ENCODE measurements at places on chromosomes 2 and 18.
A peak's percentile ranks its signal among the peaks of the same experiment; 100 is the strongest.

DNA sequence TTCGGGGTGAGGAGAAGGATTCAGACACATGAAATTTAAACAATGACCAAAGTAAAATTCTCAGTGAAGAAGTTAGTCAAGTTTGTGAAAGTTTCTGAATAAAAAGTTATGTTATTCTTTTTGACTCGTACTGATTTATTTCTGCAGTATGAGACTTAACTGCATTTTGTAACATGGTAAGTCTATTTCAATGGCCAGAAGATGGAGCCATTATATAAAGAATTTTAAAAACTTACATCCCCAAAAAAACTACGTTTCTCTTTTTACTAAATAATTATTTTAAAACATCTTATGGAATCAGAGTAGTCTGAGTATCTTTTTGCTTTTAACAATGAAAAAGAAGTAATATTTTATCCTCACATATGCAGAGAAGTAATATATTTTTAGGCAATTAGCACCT lies 51.4 kb upstream of the SCN1A start:
- DNase-seq: no peak

- DNase-seq: no peak
Observed at GRCh38 chr2:229419158-229419557, 148.1 kb upstream of the PID1 start.

- DNase-seq: no peak
Observed at GRCh38 chr18:56358608-56359280, 279.6 kb downstream of the TXNL1 start.

- DNase-seq: no peak
Observed at GRCh38 chr18:13356032-13356431, 137.5 kb downstream of the LDLRAD4 start.

GRCh38 chr18:5770176-5770575 lies 125.1 kb downstream of the TMEM200C start:
- no peak for DNase-seq

GRCh38 chr2:238466243-238466756 lies 39.6 kb downstream of the ASB1 start:
- no peak for DNase-seq

DNA sequence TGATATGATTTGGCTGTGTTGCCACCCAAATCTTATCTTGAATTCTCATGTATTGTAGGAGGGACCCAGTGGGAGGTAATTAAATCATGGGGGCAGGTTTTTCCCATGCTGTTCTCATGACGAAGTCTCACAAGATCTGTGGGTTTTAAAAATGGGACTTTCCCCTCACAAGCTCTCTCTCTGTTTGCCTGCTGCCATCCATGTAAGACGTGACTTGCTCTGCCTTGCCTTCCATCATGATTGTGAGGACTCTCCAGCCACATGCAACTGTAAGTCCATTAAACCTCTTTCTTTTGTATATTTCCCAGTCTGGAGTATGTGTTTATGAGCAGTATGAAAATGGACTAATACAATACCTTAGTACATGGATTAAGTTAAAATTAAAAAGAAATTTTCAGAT lies 1094.7 kb upstream of the SLC39A10 start:
- DNase-seq: no peak

DNA sequence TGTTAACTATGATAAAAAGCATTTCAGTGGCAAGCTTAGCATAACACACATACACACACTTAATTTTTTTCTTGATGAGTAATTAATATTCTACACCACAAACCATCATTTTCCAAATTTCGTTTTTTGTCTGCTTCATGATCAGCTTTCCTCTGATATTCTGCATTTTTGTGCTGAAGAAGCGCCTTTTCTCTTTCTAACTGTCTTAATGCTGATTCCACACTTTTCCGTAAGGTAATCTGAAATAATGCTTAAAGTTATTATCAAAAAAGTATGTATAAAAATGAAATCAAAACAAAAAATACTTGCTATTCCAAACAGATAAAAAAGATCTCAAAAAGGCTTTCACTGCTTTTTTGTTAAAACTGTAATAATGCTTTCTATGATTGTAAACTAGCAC lies 60.1 kb downstream of the SLC66A3 start:
- no peak for DNase-seq

- no peak for DNase-seq
Observed at GRCh38 chr2:191023235-191023679, 9.3 kb upstream of the STAT1 start.

DNA sequence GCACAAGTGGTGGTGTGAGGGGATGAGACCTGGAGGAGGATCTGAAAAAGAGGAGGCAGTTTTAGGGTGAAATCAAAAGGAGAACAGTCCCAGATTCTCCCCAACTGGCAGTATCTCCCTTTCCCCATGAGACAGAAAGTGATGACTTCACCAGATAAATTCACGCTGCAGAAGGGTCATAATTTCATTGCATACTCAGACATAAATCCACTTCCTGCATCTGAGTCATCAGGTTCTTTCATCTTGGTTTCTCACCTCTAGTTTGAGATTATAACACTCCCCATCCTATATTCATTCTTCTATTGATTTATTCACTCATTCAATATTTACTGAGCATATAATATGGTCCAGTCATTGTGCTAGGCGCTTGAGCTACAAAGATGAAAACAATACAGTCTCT lies 64.7 kb downstream of the CCDC148 start:
- no peak for DNase-seq

DNA sequence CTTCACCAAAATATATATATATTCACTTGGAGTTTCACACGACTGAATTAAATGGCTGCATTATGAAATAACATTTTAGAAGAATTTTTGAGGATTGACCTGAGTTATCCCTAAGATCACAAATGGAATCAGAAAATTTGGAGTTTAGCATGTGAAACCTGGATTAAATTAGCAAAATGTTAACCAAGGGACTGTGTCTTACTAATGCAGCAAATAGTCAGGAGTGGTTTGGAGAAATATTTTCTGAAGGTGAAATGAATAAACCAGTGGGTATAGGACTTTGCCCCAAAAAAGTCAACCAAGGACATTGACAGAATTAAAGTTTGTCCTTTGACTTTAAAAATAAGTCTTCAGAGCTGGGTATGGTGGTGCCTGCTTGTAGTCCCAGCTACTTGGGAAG lies 111.2 kb downstream of the PRPF40A start:
- no peak for DNase-seq

GRCh38 chr2:241982706-241983570 lies 113.4 kb downstream of the RTP5 start:
- DNase-seq: peak; percentile 54

DNA sequence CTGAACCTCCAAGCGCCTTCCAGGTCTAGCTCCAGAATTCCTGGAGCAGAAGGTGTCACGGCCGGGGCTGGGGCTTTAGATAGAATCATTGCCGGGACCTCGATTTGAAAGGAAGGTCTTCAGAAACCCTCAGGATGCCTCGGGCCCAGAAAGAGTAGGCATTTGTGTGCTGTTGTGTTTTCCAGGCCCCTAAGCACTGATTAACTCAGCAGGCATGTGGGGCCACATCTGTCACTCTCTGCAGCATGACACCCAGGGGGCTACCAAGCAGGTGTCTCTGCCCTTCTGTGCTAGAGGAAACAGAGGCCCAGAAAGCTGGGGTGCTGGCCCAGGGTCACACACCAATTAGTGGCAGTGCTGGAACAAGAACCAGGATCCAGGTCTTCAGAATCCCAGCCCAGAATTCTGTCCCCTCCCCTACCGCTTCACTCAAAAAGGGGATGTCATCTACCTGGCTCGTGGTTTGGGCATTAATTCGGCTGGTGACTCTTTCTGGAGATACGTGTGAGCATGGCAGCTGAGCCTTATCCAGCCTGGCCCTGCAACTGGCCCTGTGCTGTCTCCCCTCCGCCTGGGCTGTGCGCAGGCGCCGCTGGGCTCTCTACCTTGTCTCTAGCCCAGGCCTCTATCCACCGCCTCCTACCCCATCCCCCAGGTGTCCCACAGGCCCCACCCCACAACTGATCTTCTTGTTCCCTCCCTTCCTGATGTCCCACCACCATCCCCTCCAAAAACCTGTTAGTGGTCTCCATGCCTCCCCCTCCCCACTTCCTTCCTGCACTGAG lies 245.4 kb downstream of the ATAD2B start:
- no peak for DNase-seq

GRCh38 chr18:58456625-58457024 lies 172.3 kb downstream of the ALPK2 start:
- DNase-seq: no peak

GRCh38 chr2:183037553-183038340 lies 510 bp downstream of the NCKAP1 start:
- peak; percentile 78 for DNase-seq

DNA sequence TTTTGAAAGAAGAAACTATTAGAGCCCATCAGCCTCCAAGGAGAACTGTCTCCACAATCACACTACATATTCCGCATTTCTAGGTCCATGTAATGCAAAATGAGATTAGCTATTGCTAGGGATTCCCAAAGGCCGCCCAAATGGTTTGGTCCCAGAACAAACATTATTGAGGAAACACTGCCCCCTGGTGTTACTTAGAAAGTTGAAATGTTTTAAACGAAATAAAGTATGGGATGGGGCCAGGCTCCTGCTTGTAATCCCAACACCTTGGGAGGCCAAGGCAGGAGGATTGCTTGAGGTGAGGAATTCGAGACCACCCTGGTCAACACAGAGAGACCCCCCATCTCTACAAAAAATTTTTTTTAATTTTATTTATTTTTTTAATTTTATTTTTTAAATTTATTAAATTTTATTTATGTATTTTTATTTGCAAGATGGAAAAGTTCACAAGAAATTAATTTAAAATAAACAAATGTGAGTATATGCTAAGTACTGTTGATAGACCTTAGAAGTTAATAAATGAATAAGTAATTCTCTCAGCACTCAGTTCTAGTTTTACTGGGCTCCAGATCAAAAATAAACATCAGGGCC lies 5.5 kb downstream of the NHEJ1 start:
- DNase-seq: no peak

DNA sequence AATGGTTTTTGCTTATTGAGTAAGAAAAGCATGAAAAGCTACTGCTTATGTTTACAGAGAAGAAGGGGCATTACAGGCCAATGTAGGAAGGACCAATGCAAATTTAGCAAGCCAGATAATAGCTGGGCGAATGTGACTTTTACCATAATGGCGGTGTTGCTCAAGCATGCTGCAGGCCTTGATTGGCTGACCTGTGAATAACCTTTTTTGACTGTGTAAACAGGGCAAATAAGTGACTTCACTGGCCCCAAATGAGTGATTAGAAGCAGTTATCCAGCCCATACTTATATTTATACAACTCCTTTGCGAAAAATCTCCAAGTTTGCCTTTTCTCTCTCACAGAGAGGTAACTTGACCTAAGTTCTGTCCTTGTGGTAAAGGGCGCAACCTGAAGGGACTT lies 146.9 kb downstream of the SP3 start:
- DNase-seq: no peak

DNA sequence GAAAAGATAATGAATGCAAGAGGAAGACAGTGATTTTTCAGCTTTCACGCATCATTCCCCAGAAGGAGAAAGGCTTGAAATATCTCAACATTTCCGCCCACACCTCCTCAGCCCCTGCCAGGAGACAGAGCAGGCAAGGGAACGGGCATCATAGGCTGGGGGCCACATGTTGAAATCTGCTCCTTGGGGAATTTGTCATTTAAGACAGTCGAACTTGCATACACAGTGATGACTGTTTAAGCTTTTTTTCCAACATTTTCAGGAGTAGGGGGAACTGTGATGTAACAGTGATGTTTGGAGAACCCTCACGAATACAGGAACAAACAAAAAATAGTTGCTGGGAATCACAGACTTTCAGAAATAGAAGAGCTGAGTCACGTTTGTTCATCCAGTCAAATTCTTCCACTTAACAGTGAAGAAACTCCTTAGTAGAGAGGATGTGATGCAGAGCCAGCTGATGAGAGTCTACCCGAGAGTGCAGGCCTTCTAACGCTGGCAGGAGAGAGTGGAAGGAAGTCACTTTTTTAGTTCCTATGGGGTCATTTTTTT lies 266.8 kb downstream of the ALPK2 start:
- no peak for DNase-seq

DNA sequence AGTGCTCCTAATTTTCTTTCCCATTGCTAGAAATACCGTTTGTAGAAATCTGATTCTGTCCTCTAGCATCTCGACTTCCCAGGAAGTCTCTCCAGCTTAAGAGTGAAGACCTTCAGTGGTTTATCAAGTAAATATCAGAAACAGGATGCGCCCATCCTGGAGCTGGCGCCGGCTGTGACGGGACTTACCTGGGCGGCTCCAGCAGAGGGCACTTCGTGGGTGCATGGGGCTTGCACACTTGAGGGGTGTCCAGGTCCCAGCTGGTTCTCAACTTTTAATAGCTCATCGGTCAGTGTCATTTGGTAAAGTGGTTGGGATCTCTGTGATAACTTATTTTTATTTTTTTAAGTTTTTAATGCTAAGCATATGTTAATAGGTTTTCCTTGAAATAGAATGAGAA lies 167.0 kb upstream of the TPO start:
- no peak for DNase-seq

- no peak for DNase-seq
Observed at GRCh38 chr2:193743089-193743488, 1548.4 kb upstream of the TMEFF2 start.

GRCh38 chr2:240567137-240567871 lies 980 bp upstream of the RNPEPL1 start:
- no peak for DNase-seq

DNA sequence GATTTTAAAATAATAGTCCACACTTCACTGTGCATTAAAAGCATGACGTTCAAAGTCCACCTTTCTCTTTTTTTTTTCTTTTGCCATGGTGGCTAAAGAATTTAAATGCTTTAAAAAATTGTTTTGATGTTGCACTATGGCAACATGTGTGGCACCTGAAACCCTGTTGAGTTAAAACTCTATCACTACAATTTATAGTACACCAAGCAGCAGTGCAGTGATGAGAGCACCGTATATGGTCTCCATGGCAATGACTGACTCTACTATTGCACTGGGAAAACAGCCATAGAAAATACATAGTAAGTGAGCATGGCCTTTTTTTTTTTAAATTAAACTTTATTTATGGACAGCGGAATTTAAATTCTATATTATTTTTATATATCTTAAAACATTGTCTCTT lies 298.8 kb downstream of the FIGN start:
- no peak for DNase-seq

DNA sequence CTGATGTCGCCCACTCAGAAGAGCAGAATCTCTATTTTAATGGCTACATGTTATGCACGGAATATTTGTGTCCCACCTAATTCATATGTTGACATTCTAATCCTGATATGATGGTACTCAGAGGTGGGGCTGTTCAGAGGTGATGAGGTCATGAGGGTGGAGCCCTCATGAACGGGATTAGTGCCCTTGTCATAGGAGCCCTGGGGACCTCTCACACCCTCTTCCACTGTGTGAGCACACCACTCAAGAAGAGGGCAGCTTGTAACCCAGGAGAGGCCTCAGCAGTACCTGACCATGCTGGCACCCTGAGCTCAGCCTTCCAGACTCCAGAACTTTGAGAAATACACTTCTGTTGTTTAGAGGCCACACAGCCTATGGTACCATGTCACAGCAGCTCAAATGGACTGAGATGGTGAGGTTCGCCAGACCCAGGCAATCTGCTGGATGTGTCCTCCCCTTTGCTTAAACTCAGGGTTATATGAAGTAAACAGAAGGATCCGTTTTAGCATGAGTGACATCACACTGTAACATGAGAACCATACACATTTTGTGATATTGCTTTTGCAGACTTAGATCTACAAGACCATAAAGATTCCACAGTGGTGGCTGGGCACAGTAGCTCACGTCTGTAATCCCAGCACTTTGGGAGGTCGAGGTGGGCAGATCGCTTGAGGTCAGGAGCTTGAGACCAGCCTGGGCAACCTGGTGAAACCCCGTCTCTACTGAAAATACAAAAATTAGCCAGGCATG lies 48.7 kb downstream of the ATOH8 start:
- DNase-seq: peak; percentile 40

GRCh38 chr2:236088368-236089057 lies 79.7 kb downstream of the GBX2 start:
- no peak for DNase-seq

GRCh38 chr2:39542523-39542922 lies 105.4 kb upstream of the MAP4K3 start:
- DNase-seq: no peak

All from coronary artery (tissue), 2 donors.